ENCODE measurements at places on chromosomes 16 and 17. TPM values are rescaled to one million over a fixed set of nuclear protein-coding genes. Genes with fewer than 3 reads are reported as not detected.

The CSH1 gene
- total RNA-seq: not detected

The MPV17L gene
- total RNA-seq: 4.4 TPM

The MT4 gene
- total RNA-seq: not detected

The AGRP gene
- total RNA-seq: not detected

All from A549 treated with CORT108297 at 1 μM for 4 hours (cell line).